Panc1 (cell line): ENCODE measurements at places on chromosomes 12 and 14. TPM values are rescaled to one million over a fixed set of nuclear protein-coding genes. Genes with fewer than 3 reads are reported as not detected.

DNA sequence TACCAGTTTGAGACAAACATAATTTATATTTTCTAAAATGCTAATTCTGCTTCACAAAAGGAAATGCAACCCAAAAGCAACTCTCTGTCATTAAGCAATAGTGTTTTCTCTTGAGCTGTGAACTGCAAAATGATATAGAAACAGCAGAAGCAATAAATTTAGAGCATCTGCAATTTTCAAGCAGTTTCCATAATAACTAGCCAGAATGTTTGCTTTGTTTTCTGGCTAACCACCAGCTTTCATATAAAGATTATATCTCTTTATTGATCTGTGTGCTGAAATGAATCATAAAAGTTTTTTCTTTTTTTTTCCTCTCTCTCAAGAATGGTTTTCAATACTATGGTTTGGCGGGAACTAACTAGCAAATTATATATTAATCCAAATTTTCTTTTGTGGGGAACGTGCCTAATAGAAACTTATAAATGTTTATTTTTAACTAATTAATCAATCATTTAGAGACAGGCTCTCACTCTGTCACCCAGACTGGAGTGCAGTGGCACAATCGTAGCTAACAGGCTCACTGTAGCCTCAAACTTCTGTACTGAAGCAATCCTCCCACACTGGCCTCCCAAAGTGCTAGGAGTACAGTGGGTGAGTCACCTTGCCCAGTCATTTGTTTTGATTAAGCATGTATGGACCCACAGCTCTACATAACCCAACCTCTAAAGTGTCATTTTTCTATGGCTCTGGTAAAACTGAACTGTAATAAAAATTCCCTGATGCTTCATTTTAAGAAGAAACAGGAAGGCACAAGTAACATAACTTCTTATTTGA, 830.1 kb upstream of the MGAT4C start:
- no peaks in the 10 kb centered on the region for H3K36me3 ChIP-seq
- no peaks in the 10 kb centered on the region for H3K27me3 ChIP-seq
- H3K4me3 ChIP-seq = no peak overlapping the region
- no peaks in the 10 kb centered on the region; the same call in 1 of the 2 replicates for H3K4me1 ChIP-seq
- H3K27ac ChIP-seq = peak overlapping the region; percentile 35; the same call in 1 of the 2 replicates
- DNase-seq = peak; percentile 2

DNA sequence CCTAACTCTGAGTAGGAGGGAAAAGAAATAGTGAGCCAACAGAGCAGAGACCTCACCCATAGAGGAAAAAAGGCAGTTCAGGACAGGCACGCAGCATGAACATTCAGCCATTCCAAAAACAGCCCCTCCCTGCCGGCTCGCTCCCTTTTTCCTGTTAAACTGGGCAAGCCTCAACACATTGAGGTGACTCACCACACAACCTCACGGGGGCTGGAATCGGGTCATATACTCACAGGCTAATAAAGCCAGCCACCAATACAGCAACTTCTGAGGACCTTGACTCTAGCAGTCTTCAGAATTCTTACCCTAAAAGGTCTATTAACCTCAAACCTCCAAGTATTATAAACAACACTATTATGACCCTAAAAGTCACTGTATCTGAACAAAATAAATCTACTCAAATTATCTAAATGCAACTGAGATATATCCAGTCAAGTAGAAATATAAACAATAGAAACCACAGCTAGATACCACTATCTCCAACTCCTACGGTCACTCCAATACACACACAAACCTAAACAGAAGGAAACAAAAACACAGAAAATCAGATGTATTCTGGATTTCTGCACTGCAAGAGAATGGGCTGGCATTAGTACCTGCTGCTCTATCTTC, 6.3 kb downstream of the YBX3 start:
- no peaks in the 10 kb centered on the region for H3K27me3 ChIP-seq
- peaks cover 24% of the 10 kb centered on the region for H3K36me3 ChIP-seq
- H3K4me3 ChIP-seq = no peak overlapping the region
- peak overlapping the region; percentile 66 for H3K27ac ChIP-seq

DNA sequence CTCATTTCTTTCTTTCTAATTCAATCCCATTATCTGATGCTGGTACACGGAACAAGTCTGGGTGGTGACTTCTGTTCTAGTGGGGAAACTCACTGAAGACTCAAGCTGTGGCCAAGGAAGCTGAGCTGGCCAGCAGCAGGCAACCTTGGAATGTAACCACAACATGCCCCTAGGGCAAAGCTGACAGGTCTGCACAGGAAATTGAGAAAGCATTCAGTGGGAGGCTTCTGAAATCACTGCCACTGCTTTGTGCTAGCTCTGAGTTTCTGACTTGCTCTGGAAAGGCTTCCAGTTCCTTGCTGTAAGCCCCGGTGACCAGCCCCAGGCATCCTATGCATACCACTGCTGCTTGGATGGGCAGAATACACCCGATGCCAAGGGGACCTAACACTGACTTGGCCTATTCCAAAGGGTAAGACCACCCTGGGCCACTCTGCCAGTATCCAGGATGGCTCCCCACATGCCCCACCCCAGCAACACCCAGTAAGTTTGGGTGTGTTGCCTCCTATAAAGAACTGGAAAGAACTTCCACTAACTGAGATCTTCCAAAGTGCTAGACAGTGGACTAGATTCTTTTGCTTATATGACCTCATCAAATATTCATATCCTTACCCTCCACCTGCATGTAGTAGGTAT, 84.5 kb upstream of the CDKN3 start:
- H3K4me1 ChIP-seq = no peaks in the 10 kb centered on the region
- no peak for DNase-seq
- no peak overlapping the region for H3K27ac ChIP-seq
- no peak overlapping the region for H3K4me3 ChIP-seq

DNA sequence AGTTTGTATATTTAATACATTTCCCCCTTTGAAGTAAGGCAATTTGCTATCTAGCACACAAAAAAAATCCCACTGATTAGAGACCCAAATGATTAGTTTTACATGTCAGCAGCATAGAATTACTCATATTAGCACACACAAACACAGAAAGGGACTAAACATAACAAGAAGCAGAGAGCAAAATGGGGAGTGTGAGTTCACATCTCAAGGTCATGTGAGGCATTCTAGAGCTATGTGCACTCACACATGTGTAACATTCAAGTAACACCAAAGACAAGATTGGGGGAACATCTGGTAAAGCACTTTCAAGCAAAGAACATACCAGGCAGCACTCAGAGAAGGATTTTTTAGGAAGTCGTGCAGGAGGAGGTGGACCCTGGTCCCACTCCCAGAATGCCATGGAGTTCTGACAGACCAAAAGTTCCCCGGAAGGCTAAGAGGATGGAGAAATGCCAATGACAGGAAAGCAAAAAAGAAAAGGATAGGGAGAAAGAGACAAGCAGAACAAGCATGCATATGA, 105.8 kb upstream of the SINHCAF start:
- H3K4me3 ChIP-seq = no peak overlapping the region
- no peaks in the 10 kb centered on the region for H3K4me1 ChIP-seq
- no peak for DNase-seq

The TAS2R10 gene
- 0.23 TPM for total RNA-seq

- DNase-seq = no peak
- no peaks in the 10 kb centered on the region for H3K36me3 ChIP-seq
- H3K27ac ChIP-seq = no peak overlapping the region
- no peaks in the 10 kb centered on the region for H3K4me1 ChIP-seq
- H3K4me3 ChIP-seq = no peak overlapping the region
These were observed 51.6 kb downstream of the ERGIC2 start for GRCh38 chr12:29329411-29329810.

DNA sequence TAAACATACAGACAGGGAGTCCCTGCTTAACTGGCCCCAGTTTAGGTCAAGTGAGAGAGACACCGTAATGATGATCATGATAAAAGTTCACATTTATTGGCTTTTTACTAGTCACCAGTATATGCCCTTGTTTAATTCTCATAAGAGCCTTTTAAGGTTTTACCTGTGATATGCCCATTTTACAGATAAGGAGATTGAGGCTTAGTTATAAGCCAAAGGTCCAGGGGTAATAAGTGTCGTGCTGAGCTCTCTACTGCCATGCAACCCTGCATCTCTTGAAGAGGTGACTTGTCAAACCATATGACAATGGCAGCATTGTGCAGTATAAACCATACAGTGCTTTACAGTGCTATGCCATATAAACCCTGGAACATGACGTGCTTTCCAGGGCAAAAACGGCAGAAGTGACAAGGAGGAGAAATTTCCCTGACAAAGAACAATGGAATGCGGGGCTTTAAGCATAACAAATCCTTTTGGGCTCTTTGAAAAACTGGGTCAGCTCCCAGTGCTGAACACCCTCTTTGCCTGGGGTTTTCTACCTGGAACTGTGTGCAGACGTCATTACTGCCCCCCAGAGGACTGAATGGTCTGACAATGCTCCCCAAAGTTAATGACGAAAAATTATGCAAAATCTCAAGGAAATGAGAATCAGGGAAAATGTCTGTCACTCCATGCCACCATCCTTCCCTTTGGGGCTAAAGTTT, 59.7 kb upstream of the C14orf132 start:
- no peak overlapping the region for H3K27ac ChIP-seq
- H3K36me3 ChIP-seq = no peaks in the 10 kb centered on the region
- no peaks in the 10 kb centered on the region for H3K4me1 ChIP-seq

- DNase-seq = no peak
- no peak overlapping the region for H3K27ac ChIP-seq
- H3K27me3 ChIP-seq = no peaks in the 10 kb centered on the region
- no peaks in the 10 kb centered on the region for H3K36me3 ChIP-seq
- no peak overlapping the region for H3K4me3 ChIP-seq
These were observed 56.1 kb upstream of the PCED1B start for GRCh38 chr12:47023311-47023710.

The NCKAP5L gene
- 17.3 TPM for total RNA-seq

DNA sequence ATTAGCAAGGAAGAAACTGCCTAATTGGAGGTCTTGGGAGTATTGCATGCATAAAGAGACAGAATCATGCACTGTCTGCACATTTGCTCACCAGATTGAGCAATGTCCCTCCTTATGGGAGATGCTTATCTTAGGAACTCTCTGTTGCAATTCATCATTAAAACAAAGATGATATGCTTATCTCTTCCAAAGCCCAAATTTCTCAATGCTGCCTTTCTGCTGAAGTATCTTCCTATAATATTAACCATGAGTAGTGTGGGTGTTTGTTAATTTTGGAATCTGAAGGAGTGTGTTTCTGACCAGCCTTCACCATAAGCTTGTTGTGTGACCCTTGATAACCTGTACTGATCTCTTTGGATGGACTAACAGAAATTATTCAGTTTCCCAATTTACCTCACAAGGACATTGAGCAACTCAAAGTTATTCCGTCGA, 1257.6 kb upstream of the FLRT2 start:
- no peaks in the 10 kb centered on the region for H3K27me3 ChIP-seq
- no peak overlapping the region for H3K4me3 ChIP-seq
- H3K27ac ChIP-seq = no peak overlapping the region
- H3K36me3 ChIP-seq = no peaks in the 10 kb centered on the region
- DNase-seq = no peak

- DNase-seq = no peak
- H3K36me3 ChIP-seq = no peaks in the 10 kb centered on the region
- H3K4me3 ChIP-seq = no peak overlapping the region
- no peak overlapping the region for H3K27ac ChIP-seq
- no peaks in the 10 kb centered on the region for H3K27me3 ChIP-seq
- no peaks in the 10 kb centered on the region for H3K4me1 ChIP-seq
These were observed 157.4 kb upstream of the PRMT8 start for GRCh38 chr12:3333583-3333982.

DNA sequence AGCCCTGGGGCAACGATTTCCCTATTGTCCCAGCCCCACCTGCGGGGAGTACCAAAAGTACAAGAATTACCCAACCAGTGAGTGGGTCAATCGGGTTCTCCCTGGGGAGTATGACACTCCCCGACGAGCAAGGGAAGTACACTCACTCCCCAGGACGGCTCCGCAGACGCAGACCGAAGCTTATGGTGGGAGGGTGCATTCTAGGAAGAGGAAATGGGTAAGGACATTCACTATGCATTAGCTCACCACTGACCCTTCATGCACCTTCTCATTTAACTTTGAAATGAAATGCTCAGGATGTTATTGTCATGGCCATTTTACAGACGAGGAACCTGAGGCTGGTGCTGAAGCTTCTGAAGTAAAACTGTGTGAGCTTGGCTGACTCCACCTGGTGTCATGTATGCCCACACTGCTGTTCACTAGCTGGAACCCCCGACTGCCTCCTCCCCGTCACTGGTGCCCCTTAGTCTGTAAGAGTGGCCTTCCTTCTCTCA, 45.8 kb upstream of the TMED10 start:
- no peak overlapping the region for H3K4me3 ChIP-seq
- H3K27ac ChIP-seq = no peak overlapping the region
- no peak for DNase-seq
- H3K36me3 ChIP-seq = no peaks in the 10 kb centered on the region
- H3K27me3 ChIP-seq = no peaks in the 10 kb centered on the region

- no peak overlapping the region for H3K4me3 ChIP-seq
- no peaks in the 10 kb centered on the region for H3K36me3 ChIP-seq
- no peaks in the 10 kb centered on the region for H3K27me3 ChIP-seq
- no peak for DNase-seq
- H3K27ac ChIP-seq = no peak overlapping the region
- peaks cover 5% of the 10 kb centered on the region; the same call in 1 of the 2 replicates for H3K4me1 ChIP-seq
These were observed 21.9 kb upstream of the CDCA4 start for GRCh38 chr14:105042813-105043212.

- H3K36me3 ChIP-seq = no peaks in the 10 kb centered on the region
- no peak overlapping the region for H3K27ac ChIP-seq
- H3K4me3 ChIP-seq = no peak overlapping the region
- H3K27me3 ChIP-seq = no peaks in the 10 kb centered on the region
- no peaks in the 10 kb centered on the region for H3K4me1 ChIP-seq
These were observed 91.4 kb downstream of the CHGA start for GRCh38 chr14:93014058-93015023.
